ENCODE measurements at places on chromosomes 11 and 22.

DNA sequence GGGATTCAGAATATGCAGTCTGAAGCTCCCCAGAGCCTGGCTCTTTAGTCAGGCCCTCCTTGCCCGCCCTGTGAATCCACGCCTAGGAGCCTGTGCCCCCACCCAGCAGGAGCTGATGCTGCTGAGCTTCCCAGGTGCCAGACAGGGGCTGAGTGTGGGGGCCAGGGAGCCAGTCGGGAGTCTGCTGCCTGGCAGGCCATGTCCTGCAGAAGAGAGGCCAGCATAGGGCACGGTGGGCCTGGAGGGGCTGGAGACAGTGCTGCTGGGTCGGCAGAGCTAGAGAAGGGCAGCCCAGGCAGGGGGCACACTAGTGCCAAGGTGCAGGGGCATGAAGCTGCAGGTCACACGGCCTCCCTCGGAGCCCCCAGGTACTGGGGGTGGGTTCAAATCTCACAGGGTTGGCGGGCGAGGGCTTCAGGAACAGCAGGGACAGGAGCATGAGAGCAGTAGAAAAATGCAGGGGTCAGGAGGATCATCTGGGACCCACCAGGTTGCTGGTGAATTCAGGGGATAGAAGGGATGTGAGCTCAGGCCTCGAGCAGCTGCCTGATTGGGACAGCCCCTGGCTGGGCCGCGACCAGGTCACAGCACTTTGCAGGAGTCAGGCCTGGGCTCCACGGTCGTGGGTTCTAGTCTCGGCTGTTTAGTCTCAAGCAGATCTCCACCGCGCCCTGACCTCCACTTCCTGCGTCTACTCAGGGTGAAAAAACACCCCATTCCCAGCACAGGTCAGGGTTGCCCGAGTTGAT lies 4.1 kb upstream of the SEPTIN5 start:
- no peak for DNase-seq

GRCh38 chr11:109507331-109507730 lies 85.3 kb downstream of the C11orf87 start:
- no peak for DNase-seq

- DNase-seq, result no peak
Observed at GRCh38 chr11:24056051-24056450, 440.8 kb upstream of the LUZP2 start.

DNA sequence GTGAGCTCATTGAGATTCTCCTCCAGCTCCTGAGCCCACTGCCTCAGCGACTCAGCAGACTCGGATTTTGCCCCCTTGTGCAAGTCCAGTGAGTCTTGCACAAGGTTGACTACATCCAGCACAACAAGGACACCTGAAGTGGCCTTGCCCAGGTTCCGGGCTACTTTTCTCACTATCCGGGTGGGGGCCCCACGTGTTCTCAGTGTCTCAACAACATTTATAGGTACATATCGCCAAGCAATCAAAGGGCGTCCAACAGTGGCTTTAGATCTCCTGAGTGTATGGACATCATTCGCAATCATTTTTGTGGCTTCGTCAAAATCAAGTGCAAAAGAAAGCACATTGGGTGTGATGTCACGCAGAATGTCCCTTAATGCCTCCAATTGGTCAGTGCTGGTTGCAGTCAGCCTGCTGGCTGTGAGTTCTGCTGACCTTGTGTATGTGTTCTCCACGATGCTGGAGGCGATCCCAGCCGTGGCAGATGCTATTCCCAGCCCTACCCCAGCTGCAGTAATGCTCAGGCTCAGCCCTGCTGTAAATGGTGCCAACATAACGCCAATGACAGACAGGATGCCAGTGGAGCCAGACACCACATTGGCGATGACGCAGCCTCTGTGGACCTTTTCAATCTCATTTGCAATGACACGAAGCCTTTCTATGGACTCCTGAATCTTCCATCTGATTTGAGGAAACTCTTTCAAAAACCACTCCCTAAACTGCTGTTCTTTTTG lies 10.3 kb downstream of the APOL4 start:
- DNase-seq, result no peak

DNA sequence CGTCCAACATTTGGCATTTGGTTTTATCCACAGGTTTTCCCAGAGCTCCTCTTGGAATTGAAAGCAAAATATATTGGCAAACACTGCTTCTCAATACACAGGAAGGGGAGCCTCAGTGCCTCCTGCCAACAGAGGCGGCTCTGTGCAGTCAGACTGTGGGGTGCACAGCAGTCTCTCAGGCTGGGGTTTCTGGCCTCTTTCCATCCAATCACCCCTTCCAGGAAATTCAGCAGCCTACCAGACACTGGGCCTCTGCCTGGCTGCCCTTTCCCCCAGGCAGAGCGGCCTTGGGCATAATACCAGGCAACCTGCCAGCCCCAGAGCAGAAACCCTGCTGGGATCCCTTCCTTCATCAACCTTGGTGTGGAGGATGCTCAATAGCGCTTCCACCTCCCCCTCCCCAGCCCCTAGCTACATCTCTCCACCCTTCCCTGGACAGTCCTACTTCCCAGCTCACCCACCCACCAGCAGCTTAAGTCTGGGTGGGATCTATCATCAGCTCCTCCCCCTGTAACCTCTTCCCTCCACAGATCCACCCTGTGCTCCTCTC lies 17.8 kb upstream of the RAPSN start:
- DNase-seq, result no peak

- no peak for DNase-seq
Observed at GRCh38 chr11:62577046-62577714, 3.5 kb upstream of the EEF1G start.

GRCh38 chr11:120102864-120103122 lies 35.1 kb downstream of the TRIM29 start:
- DNase-seq, result no peak

GRCh38 chr11:67300756-67301312 lies 2.5 kb upstream of the SSH3 start:
- no peak for DNase-seq

GRCh38 chr22:50696251-50696798 lies 23.7 kb downstream of the SHANK3 start:
- no peak for DNase-seq

GRCh38 chr11:7904917-7905316 lies 26.2 kb downstream of the OR10A6 start:
- no peak for DNase-seq

- DNase-seq, result peak; percentile 70
Observed at GRCh38 chr11:78187366-78188285, 800 bp downstream of the KCTD21 start.

DNA sequence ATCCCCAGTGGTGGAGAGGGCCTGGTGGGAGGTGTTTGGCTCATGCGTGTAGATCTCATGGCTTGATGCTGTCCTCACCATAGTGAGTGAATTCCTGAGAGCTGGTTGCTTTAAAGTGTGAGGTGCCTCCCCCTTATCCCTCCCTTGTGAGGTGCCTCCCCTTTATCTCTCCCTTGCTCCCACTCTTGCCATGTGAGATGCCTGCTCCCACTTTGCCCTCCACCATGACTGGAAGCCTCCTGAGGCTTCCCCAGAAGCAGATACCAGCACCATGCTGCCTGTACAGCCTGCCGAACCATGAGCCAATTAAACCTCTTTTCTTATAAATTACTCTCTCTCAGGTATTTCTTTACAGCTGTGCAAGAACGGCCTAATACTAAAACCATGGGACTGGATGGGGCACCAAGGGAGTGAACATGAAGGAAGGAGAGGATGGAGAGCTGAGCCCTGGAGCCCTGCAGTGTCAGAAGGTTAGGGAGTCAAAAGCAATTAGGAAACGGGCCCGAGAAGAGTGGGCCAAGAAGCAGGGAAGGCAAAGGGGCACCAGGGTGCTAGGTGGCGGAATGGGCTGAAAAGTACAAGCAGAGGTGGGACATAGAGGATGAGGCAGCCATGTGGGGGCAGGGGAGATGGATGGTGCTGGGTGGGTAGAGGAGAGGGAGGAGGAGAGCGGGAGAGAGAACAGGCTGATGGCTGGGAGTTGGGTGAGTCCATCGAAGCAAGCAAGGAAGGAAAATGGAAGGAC lies 9.4 kb downstream of the IFITM10 start:
- no peak for DNase-seq

DNA sequence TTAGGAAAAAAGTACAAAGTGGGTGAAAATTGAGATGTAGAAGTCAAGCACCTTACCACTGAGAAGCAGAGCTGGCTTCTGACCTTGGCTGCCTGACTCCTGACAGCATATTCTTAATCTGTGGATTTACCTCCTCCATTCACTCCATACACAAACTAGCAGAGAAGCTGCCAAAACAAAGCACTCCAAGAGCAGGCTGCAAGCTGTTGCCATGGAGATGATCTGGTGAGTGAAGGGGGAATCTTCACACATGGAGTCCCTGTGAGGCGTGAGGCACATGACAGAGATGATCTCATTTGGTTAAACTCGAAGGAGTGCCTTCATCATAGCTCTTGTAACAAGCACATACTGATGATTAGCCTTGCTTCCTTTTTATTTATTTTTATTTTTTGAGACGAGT lies 16.1 kb downstream of the COMMD9 start:
- DNase-seq, result no peak

DNA sequence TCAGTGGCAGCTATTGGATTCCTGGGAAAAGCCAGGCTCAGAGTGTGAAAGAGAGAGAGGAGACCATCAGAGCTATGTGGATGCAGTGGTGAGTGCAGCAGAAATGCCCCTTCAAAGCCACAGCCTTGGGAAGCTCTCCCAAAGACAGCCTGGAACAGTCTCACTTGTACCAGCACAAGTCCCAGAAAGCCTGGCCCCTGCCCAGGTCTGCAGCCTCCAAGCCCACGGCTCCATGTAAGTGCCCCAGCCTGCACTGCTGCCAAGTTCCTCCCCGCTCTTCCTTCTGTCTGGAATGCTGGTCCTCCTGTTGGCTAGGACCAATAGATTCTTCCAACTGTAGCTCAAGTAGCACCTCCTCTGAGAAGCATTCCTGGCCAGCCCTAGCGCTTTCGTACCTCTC lies 539.7 kb downstream of the MIAT start:
- DNase-seq, result no peak

DNA sequence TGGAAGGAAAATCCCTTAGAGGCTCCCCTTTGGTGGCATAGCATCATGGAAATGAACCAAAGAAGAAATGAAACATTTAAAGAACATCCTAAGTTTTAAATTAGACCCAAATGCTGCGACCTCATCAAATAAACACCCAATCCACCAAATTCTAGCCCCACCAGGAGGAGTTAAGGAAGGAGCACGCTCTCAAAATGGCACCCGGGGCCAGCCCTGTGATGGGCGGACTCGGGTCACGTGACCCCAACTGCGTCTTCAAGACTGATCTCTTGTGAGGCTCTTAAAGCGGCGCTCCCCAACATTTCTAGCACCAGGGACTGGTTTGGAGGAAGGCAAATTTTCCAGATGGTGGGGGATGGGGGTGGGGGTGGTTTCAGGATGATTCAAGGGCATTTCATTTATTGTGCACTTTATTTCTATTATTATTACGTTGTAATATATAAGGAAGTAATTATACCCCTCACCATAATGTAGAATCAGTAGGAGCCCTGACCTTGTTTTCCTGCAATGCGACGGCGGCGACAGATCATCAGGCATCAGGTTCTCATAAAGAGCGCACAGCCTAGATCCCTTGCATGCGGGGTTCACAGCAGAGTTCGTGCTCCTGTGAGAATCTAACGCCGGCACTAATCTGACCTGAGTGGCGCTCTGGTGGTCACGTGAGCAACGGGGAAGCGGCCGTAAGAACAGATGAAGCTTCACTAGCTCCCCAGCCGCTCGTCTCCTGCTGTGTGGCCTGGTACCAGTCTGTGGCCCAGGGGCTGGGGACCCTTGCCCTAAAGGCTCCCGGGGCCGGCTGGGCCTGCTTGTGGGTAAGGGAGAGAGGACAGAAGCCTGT lies 90.6 kb upstream of the SLC22A12 start:
- no peak for DNase-seq

DNA sequence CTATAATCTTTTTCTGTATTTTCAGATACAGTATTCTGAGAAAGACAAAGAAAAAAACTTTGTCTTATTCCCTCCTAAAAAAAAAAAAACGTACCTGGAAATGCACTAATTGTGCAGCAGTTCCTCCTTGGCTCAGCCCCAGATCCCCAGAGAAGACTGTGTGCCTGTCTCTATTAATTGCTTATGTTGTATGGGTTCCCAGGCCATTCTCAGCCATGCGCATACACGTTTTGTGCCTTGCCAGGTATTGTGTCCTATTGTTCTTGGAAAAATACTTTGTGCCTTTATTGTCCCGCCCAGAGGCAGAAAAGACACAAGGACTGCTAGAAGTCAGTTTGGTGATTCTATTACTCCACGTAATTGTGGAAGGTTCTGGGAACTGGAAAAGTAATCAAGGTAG lies 91.2 kb downstream of the PIWIL4 start:
- DNase-seq, result no peak

DNA sequence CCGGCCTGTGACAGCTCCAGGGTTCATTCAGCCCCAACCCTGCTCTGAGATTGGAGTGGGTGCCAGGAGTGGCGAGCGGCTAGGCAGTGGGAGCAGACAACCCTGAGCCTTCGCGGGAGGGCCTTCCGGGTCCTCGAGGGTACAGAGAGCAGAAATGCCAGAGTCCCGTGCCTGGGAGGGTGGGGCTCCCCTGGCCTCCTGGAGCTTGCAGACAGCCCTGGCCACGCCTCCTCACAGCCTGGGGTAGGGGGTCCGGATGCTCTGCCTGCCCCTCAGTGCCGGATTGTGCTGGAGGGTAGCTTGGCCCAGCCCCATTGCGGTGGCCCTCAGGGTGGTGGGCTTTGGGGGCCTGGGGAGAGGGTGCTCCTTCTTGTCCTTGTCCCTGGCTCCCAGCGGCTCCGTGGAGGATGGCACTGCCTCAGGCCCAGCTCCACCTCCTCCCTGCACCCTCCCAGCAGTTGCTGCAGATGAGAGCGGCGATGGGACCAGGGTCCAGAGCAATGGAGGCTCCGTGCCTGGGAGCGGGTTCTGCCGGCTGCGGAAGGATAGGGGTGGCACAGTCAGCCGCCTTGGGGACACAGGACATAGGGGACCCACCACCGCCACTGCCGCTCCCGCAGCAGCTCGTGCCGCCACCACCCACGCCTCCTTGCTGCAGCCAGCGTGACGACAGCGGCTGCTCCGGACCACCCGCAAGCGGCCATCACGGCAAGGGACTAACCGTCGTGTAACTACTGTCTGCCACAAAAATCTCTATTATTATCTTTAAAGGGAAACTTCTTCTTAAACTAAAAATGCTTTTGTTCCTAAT lies 34.9 kb upstream of the OR10G7 start:
- DNase-seq, result no peak

GRCh38 chr22:25390297-25391240 lies 171.1 kb downstream of the CRYBB2 start:
- DNase-seq, result no peak

- peak; percentile 29 for DNase-seq
Observed at GRCh38 chr11:8206251-8207079, 37.6 kb upstream of the RIC3 start.

DNA sequence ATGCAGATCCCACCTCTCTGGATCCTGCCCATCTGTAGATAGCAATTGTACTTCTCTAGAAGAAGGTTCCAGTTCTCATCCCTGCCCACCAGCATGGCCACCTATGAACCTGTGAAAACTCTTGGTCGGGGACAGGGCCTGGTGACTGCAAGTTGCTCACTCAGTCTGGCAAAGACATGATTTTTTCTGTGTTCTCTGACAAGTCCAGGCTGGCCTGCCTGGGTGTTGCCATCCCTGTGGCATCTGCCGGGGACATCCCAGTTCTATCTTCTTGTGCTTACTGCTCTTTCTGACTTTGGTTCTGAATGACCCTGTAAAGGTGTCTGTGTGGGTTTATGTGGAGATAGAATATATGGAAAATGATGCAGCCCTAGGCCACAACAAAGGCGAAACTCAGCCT lies 545.8 kb downstream of the INSC start:
- DNase-seq, result no peak

Measured in CD4-positive, alpha-beta T cell treated with Interferon alpha-2 for 1 hour (primary cell).